Left renal cortex interstitium (tissue), 4 donors: ENCODE measurements at places on chromosomes 6 and 20.

- DNase-seq = peak; percentile 29
These were observed 203.2 kb upstream of the MAP3K7 start for GRCh38 chr6:90790058-90790457.

DNA sequence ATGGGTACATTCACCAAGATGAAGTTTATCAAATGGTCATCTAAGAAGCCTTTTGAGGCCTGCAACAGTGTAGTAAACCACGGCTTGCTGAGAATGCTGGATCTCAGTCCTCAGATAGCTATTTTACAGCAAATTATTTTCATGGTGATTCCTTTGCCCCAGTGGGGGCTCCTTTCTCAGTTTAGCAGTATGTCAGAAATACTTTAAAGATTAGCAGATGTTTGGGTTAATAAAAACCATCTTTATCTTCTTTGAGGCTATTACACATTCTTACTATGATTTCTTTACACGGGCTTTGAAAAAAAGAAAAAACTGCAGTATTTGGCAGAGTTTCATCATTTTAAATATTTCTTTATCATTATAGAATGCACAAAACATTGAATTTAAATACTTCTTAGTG, 10.7 kb downstream of the MYLIP start:
- no peak for DNase-seq

DNA sequence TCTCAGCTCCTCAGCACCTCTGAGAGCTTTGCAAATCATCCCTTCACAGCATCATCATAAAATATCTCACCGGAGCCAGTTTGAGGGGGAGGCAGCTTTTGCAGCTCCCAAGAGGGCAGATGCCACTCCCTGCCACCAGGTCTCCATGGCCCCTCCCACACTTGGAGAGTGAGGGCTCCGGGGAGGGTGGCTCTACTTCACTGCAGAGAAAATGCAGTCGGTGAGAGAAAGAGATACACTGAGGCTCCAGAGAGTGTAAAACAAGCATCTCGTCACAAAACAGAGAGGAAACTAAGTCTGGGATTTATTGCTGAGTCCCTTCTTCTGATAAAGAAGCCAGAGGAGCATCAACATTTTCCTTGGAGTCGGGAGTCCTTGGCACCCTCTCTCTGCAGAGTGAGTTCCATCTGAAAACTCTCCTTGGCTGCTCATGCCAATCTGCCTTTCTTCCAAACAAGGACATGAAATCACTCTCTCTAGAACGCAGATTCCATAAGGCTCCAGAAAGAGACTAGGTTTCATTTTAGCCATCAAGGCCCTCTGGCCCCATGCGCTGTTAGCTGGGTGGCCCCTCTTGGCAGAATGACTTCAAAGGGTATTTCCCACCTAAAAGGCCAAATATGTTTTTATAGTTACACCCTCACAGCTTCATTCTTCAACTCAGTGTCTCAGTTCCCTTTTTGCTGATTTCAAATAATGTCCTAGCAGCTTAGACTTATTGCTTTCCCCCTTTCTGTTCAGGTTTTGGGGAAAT, 70.6 kb upstream of the F13A1 start:
- DNase-seq = no peak

DNA sequence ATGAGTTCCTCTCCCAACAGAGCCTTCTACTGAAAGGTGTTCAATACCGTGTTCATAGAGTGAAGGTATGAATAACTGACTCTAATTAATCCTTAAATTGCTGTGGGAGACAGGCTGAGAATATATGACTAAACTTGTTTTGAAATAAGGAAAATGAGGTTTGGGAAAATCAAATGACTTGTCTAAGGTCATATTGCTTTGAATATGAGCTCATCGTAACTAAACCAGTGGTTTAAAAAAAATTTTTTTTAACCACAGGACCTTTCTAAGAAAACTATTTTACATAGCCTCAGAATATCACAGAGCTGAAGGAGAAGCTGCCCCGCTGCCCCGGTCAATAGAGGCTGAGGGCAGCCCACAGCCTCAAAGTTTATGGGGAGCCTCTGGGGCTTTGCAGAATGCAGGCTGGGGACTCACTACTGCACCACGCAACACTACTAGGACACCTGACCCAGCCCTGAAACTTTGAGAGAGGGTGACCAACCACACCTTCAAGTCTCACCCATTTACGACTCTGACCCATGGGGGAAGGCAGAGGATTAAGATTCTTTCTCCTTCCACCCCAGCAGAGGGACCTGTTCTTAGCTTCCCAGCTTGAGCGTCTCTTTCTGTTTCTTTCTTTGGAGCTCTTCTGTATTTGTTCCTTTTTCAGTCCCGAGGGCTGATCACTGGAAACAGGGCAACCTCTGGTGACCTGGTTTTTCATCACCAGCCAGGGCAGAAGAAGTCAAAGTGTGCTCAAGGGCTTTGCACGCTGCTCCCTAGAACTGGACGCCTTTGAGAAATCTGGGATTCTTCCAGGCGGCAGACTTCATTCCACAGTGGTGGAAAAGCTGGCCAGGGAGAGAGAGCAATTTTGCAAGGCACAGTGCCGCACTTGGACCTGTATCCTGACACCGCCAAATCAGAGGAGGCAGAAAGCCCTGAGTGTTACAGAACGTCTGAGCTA, 220.2 kb downstream of the ATXN1 start:
- DNase-seq = no peak

GRCh38 chr6:112480553-112480952, 133.4 kb downstream of the RFPL4B start:
- no peak for DNase-seq

GRCh38 chr6:117483004-117483644, 650 bp downstream of the DCBLD1 start:
- peak; percentile 58 for DNase-seq

DNA sequence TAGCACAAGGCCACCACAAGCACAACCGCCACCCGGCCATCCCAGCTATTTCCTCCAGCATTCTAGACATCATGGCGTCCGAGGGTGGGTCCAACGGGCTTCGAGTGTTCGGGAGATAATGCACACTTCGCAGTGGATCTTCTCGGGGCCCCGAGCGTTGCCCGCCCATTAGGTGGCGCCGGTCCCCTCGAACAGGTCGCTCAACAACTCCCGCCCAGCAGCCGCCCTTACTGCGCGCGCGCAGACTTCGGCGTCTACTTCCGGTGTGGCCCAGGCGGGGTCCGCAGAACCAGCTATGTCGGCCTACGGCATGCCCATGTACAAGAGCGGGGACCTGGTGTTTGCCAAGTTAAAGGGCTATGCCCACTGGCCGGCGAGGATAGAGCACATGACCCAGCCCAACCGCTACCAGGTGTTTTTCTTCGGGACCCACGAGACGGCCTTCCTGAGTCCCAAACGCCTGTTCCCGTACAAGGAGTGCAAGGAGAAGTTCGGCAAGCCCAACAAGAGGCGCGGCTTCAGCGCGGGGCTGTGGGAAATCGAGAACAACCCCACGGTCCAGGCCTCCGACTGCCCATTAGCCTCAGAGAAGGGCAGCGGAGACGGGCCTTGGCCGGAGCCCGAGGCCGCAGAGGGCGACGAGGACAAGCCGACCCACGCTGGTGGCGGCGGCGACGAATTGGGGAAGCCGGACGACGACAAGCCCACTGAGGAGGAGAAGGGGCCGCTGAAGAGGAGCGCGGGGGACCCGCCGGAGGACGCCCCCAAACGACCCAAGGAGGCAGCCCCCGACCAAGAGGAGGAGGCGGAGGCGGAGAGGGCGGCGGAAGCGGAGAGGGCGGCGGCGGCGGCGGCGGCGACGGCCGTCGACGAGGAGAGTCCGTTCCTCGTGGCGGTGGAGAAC, at the start of gene HDGFL1:
TSS of gene HDGFL1 (plus strand) at position 286 of the 904 bp plus-strand sequence. CDS start at position 296, 10 bp downstream.
- DNase-seq = no peak

- no peak for DNase-seq
These were observed 26.1 kb upstream of the NEDD9 start for GRCh38 chr6:11258260-11259237.

GRCh38 chr20:16007962-16008361, 565.3 kb downstream of the KIF16B start:
- no peak for DNase-seq

DNA sequence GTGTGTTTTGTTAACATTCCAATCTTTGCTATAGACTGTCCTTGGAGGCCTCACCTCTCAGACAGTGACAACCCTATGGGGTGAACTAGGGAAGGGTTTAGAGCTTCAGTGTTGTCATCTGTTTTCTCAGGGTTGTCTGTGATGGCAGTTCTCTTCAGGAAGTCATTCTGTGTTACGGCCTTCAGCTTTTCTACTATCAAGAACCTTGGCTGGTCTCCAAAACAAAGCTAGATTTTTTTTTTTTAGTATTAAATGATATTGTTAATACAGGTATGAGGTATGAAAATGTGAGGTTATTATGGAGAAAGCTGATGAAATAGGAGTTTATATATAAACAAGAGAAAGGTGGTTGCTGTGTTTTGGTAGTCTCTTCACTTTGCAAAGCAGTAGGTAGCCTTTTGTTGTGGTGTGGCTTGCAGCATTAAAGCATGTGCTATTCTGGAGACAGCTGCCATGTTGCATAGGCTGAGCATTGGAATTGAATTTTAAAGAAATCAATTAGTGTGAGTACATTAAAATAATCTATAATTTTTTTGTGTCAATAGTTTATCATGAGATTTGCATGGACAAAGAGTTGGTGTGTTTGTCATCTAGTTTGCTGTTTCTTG, 162.6 kb downstream of the CARMIL1 start:
- DNase-seq = no peak

- DNase-seq = no peak
These were observed 9.3 kb downstream of the AARS2 start for GRCh38 chr6:44303842-44304241.

- DNase-seq = peak; percentile 66
These were observed at the start of gene LPIN3 for GRCh38 chr20:41340327-41341055. Gene LPIN3, plus strand, starts transcription at chr20:41340821. Its CDS starts 4,983 bp downstream, at chr20:41345804.

- DNase-seq = no peak
These were observed 283.7 kb downstream of the BTBD3 start for GRCh38 chr20:12201289-12201991.

DNA sequence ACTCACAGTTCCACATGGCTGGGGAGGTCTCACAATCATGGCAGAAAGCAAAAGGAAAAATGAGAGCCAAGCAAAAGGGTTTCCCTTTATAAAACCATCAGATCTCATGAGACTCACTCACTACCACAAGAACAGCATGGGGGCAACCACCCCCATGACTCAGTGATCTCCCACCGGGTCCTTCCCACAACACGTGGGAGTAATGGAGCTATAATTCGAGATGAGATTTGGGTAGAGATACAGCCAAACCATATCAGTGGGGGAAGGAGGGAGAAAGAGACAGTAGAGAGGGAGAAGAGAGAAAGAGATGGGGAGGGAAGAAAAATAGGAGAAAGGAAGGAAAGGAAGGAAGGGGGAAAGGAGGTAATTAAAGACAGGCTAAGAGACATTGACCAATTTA, 30.1 kb downstream of the GMDS start:
- no peak for DNase-seq

- DNase-seq = no peak
These were observed 136.4 kb downstream of the MTFR2 start for GRCh38 chr6:136113736-136114173.

DNA sequence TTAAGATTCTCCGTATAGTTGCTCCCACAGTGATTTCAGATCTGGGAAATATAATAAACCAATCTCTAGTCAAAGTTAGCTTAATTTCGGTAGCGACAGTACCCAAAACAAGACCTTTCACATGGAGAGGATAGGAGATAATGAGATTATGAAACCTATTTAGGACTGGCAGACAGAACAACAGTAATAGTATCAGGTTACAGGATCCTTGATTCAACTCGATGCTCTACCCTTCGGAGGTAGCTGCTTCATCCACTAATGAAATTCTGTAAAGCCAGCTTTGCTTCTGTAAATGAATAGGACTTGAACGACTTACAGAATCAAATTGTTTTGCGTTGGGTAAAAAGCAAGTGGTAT, 534 bp upstream of the AKIRIN2 start:
- no peak for DNase-seq

- DNase-seq = no peak
These were observed 118.8 kb downstream of the COL19A1 start for GRCh38 chr6:69985180-69985579.

GRCh38 chr20:62316331-62317166, 13.8 kb downstream of the ADRM1 start:
- no peak for DNase-seq

GRCh38 chr6:113585246-113585645, 271.9 kb upstream of the MARCKS start:
- DNase-seq = no peak

- no peak for DNase-seq
These were observed at the start of gene SLA2 for GRCh38 chr20:36645998-36646397. Gene SLA2, minus strand, starts transcription at chr20:36646196. Its CDS starts 4,861 bp downstream, at chr20:36641335.
